ENCODE measurements at places on chromosomes 16 and 17.

- peak; percentile 72 for DNase-seq
These were observed 44.4 kb upstream of the METTL9 start for GRCh38 chr16:21554795-21555585.

DNA sequence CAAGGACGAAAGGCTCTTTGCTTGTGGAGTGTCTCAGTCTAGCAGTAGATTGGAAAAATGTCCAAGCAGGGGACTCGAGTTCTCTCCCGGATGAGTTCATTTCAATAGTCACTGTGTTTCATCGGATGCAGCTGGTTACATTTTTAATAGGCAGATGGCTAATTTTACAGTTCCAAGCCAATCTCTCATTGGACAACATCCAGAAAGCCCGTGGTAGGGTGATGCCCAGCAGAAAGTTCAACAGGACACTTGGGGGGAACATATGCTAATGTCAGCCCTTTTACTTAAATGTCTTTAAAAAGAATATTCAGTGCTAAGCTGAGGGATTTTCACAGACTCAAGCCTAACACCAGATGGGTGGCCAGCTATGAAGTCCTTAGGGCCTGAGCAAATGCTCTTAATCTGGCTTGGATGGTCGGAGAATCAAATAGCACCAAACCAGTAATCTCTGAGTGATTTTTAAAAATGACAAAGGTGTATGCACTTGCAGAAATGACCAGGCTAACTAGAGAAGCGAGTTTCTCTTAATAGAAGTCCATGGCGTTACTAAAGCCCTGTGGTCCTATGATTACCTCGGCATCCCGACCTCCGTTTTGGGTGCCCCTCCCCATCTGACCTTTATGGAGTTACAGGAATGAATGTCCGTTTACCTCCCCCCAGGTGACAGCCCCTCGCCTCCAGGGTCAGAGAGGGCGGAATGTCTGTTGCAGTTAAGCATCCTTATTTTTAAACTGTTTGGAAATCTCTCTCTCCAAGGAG, 289.2 kb upstream of the SALL1 start:
- DNase-seq = no peak

GRCh38 chr17:59357929-59358328, 26.5 kb downstream of the YPEL2 start:
- DNase-seq = no peak

DNA sequence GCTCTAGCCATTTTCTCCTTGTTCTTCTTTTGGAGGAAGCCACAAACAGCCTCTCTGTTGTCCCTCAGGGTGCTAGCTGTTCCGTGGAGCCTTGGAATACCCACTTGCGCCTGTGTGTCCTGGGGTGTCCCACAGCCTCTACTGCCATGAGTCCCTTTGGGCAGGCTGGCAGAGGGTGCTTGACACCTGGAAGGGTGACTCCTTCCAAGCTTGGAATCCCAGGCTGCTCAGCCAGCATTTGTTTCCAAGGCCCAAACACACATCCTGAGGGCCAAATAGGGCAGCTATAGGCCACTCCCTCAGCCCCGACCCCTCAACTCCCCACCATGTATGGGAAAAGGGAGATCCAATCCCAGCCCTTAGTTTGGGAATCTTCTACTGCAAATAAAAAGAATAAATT, 14.9 kb downstream of the ZNHIT3 start:
- no peak for DNase-seq

DNA sequence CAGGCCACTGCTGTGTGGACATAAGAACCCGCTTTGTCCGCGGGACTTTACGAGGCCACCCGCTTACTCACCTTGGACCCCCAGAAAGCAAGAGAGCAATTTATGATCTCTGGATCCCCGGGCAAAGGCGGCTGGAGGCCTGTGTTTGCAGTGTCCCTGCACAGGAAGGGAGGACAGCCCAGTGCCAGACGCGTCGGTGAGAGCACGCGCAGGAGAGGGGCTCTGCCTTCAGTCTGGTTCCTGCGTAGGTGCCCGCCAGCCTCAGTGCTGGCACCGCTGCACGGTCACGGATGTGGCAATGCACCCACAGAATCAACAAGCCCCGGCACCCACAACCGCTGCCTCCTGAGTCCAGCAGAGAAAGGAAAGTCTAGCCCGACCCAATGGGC, 248.4 kb downstream of the C16orf95 start:
- no peak for DNase-seq

- no peak for DNase-seq
These were observed 3.3 kb upstream of the CCL15 start for GRCh38 chr17:36004594-36005108.

Measured in fibroblast of gingiva (primary cell).